Hypothalamus (tissue), 51 donors: ENCODE measurements at places on chromosomes 4 and X.

DNA sequence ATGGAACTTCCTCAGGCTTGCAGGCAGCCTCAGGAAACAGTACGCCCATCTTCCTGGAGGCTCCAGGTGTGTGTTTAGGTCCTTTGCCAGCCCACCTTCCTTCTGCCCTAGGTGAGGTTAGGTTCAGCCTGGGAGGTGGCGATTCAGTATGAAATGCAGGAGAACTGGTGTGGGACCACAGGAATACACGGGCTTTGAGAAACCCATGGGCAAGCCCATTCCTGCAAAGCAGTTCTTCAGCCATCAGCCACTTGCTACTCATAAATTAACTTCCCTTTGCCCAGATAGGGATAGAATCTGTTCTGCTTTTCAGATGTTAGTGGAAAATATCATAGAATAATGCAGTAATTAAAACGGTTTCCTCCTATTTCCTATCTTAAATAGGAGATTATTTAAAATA lies 32.2 kb downstream of the TBC1D14 start:
- DNase-seq = no peak

- DNase-seq = no peak
Observed at GRCh38 chrX:16855363-16856075, 14.6 kb downstream of the RBBP7 start.

- no peak for DNase-seq
Observed at GRCh38 chrX:15242899-15243555, 26.9 kb downstream of the ASB9 start.

- DNase-seq = no peak
Observed at GRCh38 chr4:74369855-74370254, 4.9 kb downstream of the EREG start.

DNA sequence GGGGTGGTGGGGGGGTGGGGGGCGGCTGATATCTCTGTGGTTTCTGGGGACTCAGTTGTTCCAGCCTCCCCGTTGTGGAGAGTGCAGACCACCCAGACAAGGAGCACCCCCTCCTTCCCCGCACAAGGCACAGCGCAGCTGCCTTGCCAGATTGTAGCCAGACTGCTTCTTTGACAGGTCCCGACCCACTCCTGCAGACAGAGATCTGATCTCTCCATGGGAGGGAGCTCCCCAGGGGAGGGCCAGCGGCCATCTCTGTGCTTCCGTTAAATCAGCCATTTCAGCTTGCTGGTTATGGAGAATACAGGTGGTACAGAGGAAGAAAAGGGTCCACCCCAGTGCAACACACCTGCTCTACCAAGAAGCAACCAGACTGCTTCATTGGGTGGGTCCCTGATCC lies 80.8 kb downstream of the FGF16 start:
- no peak for DNase-seq
